ENCODE measurements at places on chromosomes 6 and 20.

DNA sequence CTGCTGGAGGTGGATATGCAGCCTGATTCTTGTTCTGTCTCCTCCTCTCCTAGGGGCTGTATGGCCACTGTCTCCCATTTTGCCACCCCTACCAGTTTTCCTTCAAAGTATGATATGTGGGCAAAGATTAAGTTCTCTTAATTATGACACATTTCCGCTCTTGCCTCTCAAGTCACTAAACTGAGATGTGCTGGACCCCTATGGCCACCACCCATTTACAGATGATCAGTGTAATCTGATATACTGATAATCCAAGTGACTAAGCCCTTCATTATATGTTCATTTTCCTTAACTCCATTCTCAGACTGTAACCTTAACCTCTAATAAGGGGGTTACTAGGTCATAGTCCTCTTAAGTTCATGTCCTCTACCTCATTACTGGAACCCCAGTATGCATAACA, 711 bp upstream of the C20orf141 start:
- peak; percentile 39 for DNase-seq

GRCh38 chr6:2978923-2979322, 7.6 kb upstream of the SERPINB6 start:
- DNase-seq: peak; percentile 31

DNA sequence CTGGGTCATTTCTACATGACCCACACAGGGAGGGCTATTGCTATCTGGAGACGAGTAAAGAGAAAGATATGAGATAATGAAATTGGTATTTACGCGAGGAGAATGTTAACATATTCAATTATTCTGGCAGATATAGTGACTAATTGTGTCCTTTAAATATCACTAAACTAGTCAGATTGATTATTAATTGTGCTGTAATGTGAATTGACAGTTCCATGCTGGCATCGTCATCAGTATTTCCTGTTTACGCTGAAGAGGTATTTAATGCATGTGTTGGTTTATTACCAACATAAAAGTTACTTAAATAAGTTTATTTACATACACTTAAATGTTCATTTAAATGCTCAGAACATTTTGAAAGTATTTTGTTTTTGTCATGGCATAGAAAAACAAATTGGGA, 35.7 kb upstream of the OGFRL1 start:
- DNase-seq: peak; percentile 34

- DNase-seq: no peak
These were observed 209.8 kb downstream of the TPBG start for GRCh38 chr6:82573254-82573972.

GRCh38 chr20:63246490-63247288, 7.6 kb downstream of the NKAIN4 start:
- no peak for DNase-seq

DNA sequence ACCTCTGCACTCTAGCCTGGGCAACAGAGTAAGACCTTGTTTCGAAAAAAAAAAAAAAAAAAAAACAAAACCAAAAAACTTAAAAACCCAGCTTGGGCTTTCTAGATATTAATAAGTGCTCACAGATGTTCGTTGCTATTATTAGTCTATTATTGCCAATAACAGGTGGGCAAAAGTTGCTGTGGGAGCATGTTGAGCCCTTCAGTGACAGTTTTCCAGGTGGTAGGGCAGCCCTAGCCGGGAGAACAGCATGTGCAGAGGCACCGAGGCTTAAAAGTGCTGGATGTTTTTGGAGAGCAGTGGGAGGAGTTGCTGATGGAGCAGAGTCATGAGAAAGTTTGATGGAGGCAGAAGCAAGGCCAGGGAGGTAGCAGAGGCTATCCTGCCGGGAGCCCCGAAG, 4.4 kb downstream of the PPP1R16B start:
- DNase-seq: no peak

GRCh38 chr20:17281478-17281877, 54.6 kb downstream of the PCSK2 start:
- peak; percentile 13 for DNase-seq

GRCh38 chr20:58511861-58512260, 3.3 kb downstream of the APCDD1L start:
- DNase-seq: no peak

DNA sequence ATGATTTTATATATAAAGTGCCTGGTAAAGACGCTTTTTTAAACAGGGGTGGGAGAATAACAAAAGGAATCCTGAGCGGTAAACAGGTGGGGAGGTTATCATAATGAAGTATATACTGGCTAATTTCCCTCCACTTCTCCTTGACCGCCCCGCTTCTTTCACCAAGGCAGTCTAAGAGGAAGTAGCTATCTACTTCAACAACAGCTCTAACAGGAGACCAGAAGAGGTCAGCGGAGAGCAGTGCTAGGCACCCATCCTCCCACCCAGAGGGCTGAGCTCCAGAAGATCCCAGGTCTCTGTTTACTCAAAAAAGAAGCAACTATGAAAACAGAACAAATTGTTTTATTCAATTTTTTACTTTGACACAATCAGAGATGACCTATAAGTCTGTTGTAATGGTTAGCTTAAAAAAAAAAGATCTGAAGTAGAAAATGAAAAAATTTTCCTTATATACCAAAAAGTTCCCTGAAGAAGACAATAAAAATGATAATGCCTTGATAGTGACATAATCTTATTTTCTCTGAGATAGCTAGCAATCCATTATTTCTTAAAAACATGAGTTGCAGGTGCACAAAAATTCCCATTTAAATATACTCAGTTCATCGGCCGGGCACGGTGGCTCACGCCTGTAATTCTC, 141.1 kb downstream of the PDSS2 start:
- DNase-seq: peak; percentile 73

DNA sequence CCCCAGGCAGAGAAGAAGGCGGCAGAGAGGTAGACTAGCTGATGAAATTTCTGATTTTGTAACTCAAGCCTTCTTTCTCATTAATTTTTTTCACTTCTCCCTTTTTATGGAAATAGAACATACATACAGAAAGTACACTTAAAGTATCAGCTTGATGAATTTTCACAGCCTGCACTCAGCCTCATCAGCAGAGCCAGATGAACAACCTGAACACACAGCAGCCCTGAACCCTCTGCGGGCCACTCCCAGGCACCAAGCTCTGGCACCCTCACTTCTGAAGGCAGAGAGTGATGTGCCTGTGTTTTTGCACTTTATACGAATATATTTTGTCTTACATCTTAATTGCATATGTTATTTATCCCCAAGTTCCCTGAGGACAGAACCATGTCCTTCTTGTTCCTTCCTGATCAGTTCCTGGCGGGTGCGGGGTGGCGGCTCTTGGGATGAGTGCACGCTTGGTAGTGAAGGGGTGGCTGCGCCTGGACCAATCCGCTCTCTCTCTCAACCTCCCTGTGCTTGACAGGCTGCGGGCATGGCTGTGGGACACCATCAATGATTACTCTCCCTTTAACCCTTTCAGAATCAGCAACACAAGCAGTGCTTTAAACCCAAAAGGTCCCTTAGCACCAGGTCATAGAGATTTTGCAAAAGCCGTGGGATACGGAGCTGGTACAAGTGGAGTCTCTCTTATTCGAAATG, 34.8 kb upstream of the AFDN start:
- DNase-seq: no peak

- DNase-seq: peak; percentile 84
These were observed 5.9 kb downstream of the NHSL1 start for GRCh38 chr6:138493413-138493812.

DNA sequence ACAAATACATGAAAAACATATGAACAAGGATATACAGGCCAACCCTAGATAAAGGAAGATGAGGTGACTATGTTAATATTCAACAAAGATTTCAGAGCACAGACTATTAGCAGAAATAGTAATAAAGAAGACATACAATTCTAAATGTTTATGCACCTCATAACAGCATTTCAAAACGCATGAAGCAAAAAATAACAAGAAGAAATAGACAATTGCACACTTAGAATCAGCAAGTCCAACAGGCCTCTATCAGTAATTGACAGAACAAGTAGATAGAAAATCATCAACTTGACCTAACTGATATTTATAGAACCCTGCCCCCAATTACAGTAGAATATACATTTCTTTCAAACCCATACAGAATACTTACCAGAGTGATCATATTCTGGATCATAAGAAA, 11.4 kb upstream of the DOK5 start:
- DNase-seq: no peak

GRCh38 chr6:21596949-21597682, 3.6 kb downstream of the SOX4 start:
- DNase-seq: peak; percentile 64

DNA sequence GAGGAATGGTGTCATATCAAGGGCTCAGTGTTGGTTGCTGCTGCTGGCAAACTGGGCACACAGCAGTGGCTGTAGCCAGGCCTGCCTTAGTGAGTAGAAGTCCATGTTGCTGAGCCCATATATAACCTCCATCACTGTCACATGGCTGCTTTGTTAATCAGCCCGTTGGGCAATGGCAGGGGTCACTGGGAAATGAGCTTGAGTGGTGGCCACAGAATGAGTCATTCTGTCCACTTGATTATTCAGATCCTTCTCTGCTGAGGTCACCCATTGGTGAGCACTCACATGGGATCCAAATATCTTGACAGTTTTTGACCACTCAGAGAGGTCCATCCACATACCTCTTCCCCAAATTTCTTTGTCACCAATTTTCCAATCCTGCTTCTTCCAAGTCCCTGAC, 898.9 kb upstream of the EYS start:
- DNase-seq: no peak

DNA sequence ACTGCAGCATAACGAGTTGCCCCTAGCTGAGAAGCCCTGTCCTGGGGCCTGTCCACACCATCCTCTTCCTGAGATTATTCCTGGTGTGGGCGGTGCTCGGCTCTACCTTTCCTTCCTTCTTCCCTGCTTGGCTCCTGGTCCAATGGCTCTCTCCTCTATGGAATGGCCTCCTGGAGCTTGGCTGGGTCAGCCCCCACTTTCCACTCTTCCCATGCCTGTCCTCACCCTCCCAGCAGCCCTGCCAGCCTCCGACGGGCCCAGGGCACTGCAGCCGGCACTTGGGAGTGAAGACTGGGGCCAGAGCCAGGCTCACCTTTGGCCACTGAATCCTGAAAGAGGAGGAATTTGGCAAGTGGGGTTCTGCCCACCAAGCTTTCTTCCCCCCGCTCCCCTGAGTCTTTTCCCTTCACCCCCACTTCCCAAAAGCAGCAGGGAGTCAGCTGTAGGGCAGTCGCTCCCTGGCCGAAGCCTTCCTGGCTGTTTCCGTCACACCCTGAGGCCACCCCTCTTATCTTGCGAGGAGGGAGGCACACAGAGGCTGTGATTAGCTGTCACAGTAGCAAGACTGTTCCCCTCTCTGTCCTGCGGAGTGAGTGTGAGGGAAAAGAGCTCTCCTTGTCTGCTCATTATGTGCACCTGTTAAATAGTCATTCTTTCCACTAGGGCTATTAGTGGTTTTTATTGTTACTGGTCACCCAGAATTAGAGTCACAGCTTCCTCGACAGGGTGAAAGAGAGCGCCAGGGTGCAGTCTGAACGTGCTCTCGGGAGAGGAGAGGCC, 6.3 kb upstream of the CDSN start:
- DNase-seq: no peak

DNA sequence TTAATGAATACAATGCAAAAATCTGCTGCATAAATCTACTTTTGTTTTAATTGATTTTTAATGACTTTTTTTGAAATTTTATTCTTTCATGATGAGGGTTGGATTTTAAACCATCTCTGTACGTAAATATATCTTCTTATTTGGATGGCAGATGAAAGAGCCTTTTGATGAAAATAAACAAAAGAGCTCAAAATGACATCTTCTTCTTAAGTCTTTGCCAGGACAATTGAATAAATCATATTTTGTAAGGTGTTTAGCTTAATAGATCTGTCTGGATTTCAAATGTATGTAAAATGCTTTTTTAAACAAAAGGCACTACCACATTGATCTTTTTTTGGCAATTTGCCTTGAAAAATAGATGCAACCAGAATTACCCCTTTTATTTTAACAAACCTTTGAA, 39.3 kb downstream of the KIF6 start:
- no peak for DNase-seq

GRCh38 chr6:15303920-15304291, 58.0 kb downstream of the JARID2 start:
- no peak for DNase-seq

DNA sequence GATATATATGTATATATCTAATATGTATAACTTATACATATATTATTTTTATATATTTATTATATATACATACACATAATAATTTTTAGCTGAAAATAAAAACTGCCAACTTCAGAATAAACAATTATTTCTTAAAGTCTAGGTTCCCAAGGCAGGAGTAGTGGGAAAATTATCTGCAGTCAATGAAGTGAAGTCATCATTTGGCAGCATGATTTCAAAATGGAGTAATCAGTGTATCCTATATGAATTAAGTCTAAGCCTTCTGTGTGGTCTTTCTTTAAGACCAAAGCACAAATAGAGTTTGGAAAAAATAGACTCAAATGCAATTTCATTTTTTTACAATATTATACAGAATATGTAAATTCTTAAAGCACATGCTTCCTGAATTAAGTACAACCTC, 251.0 kb downstream of the SAMD5 start:
- DNase-seq: no peak

GRCh38 chr20:57649617-57650015, 29.4 kb upstream of the ZBP1 start:
- no peak for DNase-seq

GRCh38 chr6:48641544-48641943, 530.5 kb upstream of the PTCHD4 start:
- peak; percentile 70 for DNase-seq

GRCh38 chr20:3652221-3652620, 11.0 kb downstream of the GFRA4 start:
- DNase-seq: no peak

DNA sequence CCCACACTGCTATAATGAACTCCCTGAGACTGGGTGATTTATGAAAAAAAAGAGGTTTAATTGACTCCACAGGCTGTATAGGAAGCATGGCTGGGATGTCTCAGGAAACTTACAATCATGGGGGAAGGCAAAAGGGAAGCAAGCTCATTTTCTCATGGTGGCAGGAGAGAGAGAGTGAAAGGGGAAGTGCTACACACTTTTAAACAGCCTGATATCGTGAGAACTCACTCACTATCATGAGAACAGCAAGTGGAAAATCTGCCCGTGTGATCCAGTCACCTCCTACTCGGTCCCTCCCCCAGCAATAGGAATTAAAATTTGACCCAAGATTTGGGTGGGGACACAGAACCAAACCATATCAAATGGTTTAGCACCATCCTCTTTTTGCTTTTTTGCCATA, 116.6 kb upstream of the CEP162 start:
- no peak for DNase-seq

GRCh38 chr20:35134880-35135279, 12.3 kb downstream of the EDEM2 start:
- no peak for DNase-seq

- no peak for DNase-seq
These were observed 17.1 kb upstream of the MAP1LC3A start for GRCh38 chr20:34541264-34541901.

DNA sequence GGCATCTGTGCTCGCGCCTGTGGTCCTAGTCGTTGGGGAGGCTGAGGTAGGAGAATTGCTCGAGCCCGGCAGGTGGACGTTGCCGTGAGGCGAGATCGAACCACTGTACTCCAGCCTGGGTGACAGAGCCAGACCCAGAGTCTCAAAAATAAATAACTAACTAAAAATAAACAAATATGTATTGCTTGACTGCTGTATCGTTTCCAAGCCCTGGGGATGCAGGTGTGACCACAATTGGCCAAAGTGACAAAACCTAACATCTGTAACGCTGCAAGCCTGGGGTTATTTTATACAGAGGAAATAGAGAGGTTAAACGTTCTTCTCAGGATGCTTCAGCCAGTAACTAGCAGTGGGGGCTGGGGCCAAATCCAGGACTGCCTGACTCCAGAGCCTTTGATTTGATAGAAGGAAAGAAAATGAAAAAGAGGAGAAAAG, 1.9 kb upstream of the SRSF3 start:
- no peak for DNase-seq

- DNase-seq: no peak
These were observed 336.0 kb downstream of the QKI start for GRCh38 chr6:163750431-163751031.
